ENCODE measurements at places on chromosomes 2 and 18.

DNA sequence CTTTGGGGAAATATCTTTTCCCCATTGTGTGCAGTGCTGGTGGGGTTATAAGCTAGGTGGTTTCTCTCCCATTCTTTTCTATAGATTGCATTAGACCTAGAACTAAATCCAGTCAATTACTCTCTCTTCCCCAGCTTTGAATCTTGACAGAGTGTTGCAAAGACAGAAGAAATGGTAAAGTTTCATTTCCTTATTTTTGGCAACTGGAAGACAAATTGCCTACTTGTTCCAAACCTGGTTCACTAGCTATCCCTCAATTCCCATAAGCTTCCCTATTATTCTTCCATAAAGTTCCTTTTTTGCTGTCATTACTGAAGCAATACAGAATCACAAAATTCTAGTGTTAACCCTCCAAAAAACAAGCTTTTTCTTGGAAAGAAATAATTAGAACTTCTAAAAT lies 94.0 kb upstream of the ITGA4 start:
- no peak for DNase-seq

DNA sequence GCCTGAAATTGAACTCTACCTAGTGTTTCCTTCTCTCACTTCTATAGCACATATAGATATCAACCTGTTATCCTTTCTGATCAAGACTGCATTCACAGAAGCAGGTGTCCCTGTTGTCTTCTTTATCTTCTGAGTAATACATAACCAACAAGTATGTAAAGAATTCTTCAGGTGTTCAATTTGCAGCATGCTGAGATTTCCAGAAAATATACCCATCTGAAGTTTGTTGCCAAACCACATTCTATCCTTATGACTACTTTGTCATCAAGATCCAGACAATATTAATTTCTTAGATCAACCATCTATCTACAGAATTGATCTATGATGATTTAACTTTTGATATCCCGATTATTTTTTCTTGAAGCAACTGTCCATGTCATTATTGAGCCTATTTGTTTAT lies 69.5 kb downstream of the TGFA start:
- no peak for DNase-seq

DNA sequence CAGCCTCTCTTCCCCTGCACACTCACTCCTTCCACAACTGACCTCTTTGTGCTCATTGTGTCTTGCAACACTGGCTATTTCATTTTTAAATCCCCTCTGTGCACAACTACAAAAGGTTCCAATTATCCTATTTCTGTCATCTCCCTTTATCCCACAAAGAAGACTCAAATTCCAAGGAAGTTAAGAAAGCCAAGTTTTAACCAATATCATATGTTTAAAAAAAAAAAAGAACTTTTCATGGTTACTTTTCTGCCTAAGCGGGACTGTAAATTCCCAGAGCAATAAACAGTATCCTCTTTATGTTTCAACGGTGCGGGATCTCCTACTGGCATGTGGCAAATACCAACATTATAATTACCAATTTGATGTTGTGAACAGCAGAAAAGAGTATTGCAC lies 83.8 kb downstream of the DOCK10 start:
- DNase-seq: no peak

- DNase-seq: no peak
Measured at GRCh38 chr2:152421521-152422370, 86.8 kb downstream of the FMNL2 start.

- DNase-seq: no peak
Measured at GRCh38 chr18:60021556-60021955, 121.8 kb downstream of the PMAIP1 start.

DNA sequence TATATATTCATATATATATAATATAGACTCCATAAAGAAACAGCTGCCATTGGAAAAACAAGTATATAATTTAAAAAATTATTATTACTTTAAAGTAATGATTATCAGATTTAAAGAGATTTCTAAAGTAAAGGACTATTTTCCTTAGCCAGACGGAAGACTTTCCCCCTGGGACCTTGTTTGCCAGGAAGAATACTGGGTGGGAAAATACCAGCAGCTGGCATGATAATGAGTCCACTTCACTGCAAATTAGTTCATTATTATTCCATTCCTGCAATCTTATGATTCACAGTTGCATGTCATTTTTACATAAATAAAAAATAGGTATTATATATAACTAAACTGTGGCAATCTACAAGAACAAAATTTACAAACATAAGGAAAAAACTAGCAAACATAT lies 339.8 kb upstream of the CDH7 start:
- DNase-seq: no peak

GRCh38 chr2:19971691-19972090 lies 18.2 kb downstream of the WDR35 start:
- DNase-seq: no peak

- no peak for DNase-seq
Measured at GRCh38 chr2:68465081-68465916, 1.8 kb downstream of the FBXO48 start.

GRCh38 chr2:61493523-61493942 lies 22.6 kb upstream of the USP34 start:
- no peak for DNase-seq

GRCh38 chr2:134897932-134898331 lies 20.7 kb upstream of the CCNT2 start:
- DNase-seq: no peak

GRCh38 chr2:18435426-18436037 lies 124.9 kb downstream of the RDH14 start:
- no peak for DNase-seq

GRCh38 chr2:22826703-22827102 lies 558.3 kb upstream of the KLHL29 start:
- DNase-seq: no peak

DNA sequence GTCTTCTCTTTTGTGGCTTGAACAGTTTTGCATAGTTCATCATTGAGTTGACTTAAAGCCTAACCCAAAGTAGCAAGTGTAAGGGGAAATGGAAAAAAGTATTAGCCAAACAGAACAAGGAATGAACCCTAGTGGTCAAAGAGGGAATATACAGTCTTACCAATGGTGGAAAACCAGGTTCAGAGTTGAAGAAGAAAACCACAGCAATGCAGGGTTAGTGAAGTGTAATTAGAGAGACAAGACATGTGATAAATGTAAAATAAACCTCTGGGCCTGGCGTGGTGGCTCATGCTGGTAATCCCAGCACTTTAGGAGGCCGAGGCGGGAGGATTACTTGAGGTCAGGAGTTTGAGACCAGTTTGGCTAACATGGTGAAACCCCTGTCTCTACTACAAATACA lies 2.4 kb downstream of the TTN start:
- DNase-seq: no peak

GRCh38 chr2:207423886-207424285 lies 105.9 kb upstream of the CREB1 start:
- DNase-seq: no peak

DNA sequence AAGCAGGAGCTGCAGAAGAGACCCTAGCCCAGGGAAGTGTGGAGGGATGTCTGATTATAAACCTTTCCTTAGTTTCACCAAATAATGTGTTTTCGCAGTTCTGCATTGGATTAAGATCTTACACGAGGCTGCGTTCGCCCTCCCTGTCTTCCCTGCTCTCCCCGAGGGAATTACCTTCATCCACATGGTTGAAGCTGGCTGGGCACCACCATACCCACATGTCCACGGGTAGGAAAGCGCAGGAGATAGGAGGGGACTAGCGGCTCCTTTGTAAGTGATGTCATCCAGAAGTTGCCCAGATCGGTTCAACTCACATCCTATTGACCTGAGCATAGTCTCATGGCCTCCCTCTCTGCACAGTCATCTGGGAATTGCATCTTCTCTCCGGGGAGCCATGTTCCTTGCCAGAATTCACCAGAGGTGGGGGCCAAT lies 1.1 kb downstream of the TTL start:
- no peak for DNase-seq

DNA sequence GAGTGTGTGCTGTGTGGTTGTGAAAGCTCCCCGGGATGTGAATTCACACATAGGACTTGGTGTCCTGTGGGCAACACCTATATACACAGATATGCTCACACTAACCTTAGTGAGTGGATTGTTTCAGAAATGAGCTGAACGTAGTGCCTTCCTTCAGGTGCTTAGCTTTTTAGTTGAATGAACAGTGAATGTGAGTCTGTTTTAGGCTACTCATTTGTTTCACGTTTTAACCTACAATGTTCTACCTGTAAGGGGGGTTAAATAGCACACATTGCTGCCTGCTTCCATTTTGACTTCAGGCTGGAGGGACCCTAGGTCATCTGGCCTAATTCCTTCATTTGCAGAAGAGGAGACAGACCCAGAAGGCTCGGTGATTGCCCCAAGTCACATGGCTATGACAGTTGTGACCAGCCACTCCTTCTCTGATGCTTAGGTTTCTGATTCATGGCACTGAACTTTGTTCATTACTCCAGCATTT lies 1.0 kb downstream of the PLEK start:
- DNase-seq: no peak

DNA sequence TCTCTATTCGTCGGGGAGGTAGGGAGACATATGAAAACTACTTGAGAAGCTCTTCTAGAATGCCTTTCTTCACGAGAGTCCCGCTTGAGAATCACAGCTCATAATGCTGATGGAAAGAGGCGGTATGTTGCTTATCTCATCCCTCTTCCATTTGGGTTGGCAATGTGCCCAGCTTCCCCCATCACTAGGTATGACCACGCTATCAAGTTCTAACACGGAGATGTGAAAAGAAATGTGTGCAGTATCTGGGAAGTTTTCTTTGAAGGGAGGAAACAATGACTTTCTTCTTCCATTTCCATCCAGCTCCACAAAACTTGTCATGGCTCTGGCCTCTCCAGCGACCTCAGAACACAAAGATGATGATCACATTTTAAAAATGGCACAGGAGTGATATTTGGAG lies 742.4 kb downstream of the DCDC2C start:
- DNase-seq: no peak

DNA sequence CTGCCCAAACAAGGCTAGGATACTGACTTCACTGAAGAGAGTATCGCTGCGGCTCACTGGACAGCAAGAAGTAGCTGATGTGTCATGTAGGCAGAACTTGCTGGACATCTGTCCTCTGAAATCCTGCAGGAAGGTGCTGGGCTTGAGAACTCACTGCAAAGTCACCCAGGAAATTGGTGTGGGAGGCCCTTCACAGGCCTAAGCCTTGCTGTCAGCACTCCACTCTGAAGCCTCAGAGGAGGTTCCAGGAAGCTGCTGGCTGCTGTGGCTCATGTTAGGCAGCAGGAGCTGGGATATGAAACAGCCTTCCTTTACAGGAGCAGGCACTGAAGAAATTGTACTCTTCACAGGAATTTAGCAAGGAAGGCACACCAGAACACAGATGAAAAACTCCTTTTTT lies 88.3 kb upstream of the CCDC68 start:
- no peak for DNase-seq

- DNase-seq: no peak
Measured at GRCh38 chr2:19728125-19728524, 173.7 kb downstream of the TTC32 start.

DNA sequence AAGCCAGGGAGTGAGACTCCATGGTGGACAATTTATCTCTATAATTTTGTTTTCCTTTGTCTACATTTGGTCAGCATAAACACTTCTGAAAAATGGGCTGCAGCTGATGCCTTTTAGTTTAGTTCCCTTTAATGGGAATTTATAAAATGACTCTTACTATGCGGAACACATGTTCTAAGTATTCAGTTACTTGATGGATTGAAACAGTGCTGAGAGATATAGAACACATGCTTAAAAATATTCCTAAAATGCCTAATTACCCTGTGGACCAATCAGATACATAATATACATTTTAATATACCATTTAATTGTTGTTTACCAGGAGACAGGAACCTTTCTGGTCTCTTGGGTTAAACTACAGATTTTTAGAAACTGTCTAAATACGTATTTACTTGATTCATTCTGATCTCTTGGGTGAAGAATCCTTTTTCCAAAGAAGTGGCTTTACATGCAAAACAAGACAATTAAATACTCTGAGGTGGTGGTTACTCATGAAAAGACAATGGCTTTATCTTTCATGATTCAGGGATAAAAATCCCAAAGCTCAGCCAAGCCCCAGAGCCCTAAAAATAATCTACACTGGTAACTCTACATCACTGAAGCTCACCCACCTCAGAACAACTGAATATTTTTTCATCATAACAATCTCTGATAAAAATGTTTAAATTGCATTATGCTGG lies 128.1 kb upstream of the SERTAD2 start:
- DNase-seq: no peak

- no peak for DNase-seq
Measured at GRCh38 chr2:59047373-59047995, 806.4 kb upstream of the FANCL start.

GRCh38 chr2:46170611-46171350 lies 126.4 kb upstream of the EPAS1 start:
- DNase-seq: no peak

DNA sequence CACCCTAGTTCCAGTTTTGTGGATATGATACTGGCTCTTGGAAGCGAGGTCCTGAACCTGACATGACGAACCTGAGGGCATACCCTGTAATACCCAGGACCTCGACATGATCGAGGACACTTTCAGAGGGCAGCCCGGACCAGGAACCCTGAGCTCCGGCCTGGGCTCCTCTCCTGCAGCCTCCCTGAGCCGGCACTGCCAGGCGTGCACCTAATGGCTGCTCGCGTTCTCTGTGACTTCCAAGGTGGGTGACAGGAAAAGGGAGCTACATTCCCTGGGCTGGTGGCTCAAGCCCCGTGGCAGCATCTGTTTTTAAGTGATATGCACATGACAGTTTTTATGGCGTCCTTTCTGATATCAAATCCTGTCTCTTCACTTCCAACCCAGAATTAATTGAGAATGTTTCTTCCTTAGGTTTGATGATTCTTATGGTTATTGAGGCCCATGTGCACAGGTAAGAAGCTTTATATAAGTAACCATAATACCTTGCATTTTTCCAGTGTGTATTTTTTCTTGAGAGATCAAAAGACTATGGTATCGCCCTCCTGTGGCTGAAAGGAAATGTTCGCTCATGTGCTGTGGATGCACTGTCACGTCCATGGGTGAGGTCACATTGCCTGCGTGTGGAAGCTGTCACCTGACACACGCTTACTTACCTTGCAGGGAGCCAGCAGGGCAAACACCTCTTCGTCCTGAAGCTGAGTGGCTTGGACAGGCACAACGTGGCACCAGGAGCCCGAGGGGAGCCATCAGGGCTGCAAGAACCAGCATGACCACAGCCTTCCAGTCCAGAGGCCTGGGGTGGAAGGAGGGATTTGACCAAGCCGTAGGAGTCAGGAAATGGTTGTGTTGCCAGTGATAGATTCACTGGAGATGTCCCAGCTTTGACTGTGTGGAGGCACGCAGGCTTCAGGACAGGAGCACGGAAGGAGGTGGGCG lies 367.4 kb upstream of the MYT1L start:
- no peak for DNase-seq

DNA sequence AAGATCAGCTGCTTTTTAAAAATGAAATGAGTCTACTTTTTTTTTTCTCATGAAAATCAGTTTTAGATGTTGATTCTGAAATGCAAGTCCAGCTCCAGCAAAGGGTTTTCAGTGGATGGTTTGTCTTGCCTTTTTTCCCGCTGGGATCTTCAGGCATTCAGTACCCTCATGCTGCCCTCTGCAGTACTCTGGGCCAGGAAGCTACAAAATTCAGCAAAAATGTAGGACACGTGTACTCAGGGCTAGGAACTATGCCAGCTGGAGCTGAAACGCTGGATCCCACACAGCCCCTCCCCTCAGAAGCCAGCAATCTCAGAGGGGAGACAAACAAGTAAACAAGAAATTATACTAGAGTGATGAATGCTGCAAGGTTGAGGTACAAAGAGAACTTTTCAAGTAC lies 97.3 kb downstream of the MMADHC start:
- DNase-seq: no peak
